Ovary (tissue), 10 donors: ENCODE measurements at places on chromosomes 4 and X.

- H3K4me3 ChIP-seq, result no peak overlapping the region
- no peaks in the 10 kb centered on the region for H3K36me3 ChIP-seq
- H3K27me3 ChIP-seq, result no peaks in the 10 kb centered on the region
- DNase-seq, result no peak
- no peaks in the 10 kb centered on the region for H3K4me1 ChIP-seq
These were observed 160.0 kb upstream of the ARX start for GRCh38 chrX:25175743-25176142.

DNA sequence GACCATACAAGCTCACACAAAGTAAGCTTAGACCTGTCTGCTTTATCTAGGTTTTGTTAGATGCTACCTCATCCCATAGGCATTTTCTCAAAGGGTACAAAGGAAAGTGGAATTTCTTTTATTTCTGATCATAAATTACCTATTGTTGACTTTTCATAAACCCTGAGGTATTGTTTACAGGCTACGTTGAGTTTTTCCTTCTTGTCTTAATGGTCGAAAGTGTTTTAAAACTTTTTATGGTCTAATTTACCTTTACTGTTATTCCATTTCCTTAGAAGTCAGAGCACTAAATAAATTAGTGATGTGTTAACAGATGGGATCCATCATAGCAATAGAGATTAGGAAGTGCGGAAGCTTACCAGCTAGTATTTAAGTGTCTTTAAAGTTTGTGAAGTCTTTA, 159.2 kb upstream of the GABRA2 start:
- H3K27me3 ChIP-seq, result no peaks in the 10 kb centered on the region
- no peaks in the 10 kb centered on the region for H3K36me3 ChIP-seq
- H3K4me3 ChIP-seq, result no peak overlapping the region
- no peak for DNase-seq

GRCh38 chr4:122873821-122874593, 47.4 kb downstream of the FGF2 start:
- H3K36me3 ChIP-seq, result no peaks in the 10 kb centered on the region
- no peak overlapping the region for H3K4me3 ChIP-seq
- DNase-seq, result no peak
- H3K27me3 ChIP-seq, result no peaks in the 10 kb centered on the region
- no peak overlapping the region for H3K27ac ChIP-seq
- H3K4me1 ChIP-seq, result peaks cover 2% of the 10 kb centered on the region

GRCh38 chr4:36178484-36178883, 65.8 kb downstream of the ARAP2 start:
- no peaks in the 10 kb centered on the region for H3K27me3 ChIP-seq
- no peaks in the 10 kb centered on the region for H3K36me3 ChIP-seq
- DNase-seq, result no peak

DNA sequence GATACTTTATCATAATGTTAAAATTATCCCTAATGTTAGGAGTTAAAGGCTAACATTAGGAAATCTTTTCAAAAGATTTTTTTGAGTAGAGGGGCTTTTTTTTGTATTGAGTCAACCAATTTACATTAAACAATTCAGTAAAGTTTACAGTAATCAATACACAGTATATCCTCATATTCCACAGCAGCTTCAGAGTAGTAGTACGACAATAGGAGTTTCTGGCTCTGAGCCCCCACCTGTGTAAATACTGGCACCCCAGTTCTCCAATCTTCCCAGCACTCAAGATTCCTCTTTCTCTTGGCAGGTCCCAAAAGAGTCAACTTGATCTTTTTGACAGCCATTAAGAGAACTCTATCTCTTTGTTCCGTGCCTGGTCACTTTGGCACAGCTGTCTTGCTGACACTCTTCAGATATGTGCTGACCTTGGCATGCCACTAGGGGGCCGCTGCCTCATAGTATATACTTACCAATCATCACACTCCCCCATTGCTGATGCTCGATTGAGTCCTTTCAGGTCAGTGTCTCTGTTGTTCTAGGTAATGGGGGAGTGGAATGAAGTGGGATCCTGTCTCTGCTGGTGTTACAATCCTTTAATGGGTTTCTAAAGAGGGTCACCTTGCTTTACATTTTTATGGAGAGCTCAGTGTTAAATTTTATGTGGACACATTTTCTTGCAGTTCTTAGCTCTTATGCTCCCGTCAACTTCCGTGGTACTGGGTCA, 19.5 kb upstream of the CCNI start:
- H3K36me3 ChIP-seq, result no peaks in the 10 kb centered on the region
- peak; percentile 47 for DNase-seq
- no peaks in the 10 kb centered on the region for H3K27me3 ChIP-seq
- H3K4me1 ChIP-seq, result no peaks in the 10 kb centered on the region

GRCh38 chr4:177275999-177276398, 33.7 kb upstream of the NEIL3 start:
- H3K27ac ChIP-seq, result no peak overlapping the region
- no peaks in the 10 kb centered on the region for H3K4me1 ChIP-seq
- H3K27me3 ChIP-seq, result no peaks in the 10 kb centered on the region
- H3K36me3 ChIP-seq, result no peaks in the 10 kb centered on the region
